ENCODE measurements at places on chromosomes 16 and 17.

DNA sequence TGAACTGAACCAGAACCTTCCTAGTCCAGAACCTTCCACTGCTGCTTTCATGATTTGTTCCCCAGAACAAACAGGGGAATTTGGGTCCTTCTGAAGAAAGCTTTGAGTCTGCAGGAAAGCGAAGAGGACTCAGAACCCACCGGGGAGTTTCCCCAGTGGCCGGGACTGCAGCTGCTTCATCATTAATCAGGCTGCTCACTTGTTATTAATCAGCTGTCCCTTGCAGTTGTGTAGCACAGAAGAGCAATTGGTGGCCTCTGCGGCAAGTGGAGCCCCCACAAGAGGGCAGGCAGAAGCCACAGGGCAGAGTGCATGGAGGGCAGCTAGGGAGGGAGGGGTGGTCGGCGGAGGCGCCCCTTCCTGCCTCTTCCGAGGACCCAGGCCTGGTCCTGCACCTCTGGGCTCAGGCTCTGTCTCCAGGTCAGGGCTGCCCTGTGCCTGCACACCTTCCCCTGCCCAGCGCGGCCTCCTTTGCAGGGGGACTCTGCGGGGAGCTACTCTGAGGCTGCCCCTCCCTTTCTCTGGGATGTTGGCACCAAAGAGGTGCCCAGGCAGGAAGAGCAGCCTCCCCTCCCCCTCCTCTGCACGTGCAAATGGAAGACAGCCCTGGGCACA lies 6.9 kb downstream of the CCL17 start:
- DNase-seq, result no peak

DNA sequence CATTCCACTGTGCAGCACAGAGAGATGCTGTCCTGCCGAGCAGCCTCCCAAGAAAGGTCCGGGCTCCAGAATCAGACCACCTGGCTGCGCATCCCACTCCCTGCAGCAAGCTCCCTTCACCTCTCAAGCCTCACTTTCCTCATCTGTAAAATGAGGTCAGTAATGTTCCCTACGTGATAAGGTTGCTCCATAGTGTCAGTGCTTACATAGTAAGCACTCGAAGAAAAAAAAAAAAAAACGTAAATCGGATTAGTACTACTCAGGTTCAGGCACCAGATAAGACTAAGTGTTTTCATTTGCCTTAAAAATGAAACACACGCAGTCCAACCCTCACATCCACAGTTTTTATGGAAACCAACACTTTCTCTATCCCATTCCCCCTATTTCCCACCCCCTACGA lies 76.7 kb downstream of the CCT6B start:
- DNase-seq, result no peak

GRCh38 chr17:10013365-10014112 lies 108.5 kb upstream of the RCVRN start:
- no peak for DNase-seq

GRCh38 chr16:27413956-27414355 lies 12.0 kb downstream of the IL21R start:
- DNase-seq, result no peak

DNA sequence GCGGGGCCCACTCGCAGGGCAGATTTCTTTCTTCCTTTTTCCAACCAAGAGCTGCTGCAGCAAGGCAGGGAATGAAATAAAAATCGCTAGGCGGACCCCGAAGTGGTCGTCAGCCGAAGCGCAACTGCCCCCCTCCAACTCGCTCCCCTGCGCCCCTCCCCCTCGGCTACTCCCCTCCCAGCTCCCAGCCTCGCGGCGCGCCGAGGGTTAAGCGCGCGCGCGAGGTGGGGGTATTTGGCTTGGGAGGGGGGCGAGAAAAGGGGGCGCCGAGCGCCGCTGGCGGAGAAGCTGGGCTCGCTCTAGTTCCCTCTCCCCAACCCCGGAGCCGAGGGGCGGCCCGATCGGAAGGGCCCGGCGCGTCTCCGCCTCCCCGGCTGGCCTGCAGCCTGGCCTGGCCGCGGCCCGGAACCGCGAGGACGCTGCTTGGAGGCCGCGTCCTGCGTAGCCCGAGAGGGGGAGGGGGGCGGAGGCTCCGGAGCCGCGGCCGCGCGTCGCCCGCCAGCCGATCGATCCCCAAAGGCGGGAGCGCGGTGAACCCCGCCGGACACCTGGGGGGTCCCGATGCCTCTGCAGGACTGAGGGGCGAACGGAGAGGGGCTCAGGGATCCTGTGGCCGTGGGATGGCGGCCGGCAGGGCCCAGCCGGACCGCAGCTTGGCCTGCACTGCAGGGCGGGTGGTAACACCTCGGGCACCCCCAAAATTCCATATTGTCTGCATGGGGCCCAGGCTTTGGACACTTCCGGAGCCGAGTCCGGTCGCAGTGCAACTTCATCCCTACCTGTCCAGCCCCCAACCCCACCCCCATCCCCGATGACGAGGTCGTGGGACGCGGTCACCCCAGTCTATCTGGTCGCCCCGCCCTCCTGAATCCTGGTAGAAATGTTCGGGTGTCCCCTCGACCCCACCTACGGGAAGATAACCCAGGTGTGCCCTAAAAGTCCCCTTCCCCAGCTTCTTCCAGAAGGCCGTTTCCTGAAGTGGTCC lies 4.9 kb upstream of the CBX4 start:
- DNase-seq, result no peak

- no peak for DNase-seq
Observed at GRCh38 chr17:77916703-77917481, 41.6 kb upstream of the TNRC6C start.

DNA sequence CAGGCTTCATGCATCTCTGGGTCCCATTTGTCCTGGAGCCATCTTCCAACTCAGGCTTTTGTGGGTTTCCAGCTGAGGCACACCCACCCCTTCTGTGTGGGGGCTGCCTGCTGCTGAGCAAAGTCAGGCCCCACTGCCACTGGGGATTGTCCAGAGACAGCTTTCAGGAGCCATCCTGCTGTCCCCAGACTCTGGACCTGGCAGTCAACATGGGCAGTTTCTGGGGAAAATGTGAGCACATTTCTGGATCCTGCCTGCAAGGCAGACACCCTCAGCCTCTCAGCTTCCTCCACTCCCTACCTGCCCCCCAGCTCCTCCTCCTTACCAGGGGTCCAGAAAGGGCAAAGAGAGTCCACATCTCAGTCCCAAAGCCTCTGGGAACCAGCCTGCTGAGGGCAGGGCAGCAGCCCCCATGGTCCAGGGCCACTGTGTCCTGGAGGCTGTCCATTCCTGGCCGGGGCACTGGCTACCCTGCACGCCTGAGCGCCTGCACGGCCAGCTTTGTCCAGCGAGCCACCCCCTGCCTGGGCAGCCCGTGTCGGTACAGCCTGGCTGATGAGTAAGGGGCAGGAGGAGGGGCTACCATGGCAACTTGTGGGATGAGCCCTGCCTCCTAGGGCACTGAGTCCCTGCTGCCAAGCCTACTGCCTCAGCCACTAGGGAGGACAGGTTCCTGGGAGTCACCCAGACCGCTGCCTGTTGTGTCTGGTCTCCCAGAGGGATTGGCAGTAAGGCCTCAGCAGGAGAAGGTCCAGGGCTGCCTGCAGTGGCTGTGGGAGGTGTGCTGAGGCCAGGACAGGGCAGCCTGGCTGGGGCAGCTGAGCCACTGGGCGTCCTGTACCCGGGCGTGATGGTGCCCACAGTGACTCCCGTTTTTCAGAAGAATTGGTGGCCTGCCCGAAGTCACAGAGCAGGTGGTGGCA lies at the start of gene SLC47A2:
Gene SLC47A2 (minus strand): TSS at position 477 of the 923 bp plus-strand sequence. CDS start 29 bp downstream, at position 448.
- no peak for DNase-seq
